Fibroblast of pulmonary artery (primary cell): ENCODE measurements at places on chromosomes 4 and X.

DNA sequence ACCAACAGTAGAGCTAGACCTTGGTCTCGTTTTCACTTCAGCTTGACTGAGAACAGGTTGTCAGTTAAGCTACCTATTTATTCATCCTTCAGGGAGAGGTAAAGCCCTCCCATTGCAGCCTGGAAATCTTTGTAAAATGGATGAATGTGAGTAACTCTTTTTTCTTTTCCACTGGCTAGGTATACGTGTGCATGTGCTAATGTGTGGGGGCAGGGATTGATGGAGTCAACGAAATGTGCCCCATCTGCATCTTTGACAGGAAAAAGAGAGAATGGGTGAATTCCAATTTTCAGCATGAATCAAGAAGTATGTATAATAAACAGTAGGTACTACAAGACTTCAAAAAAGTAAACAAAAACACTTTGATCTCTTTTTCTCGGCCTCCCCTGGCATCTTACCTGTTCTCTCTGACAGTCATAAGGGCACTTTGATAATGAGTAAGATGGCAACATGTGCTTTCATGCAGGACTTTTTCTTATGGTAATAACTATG, at the start of gene IL21:
Gene IL21 (minus strand): TSS at position 51 of the 492 bp plus-strand sequence. CDS start 55 bp downstream, outside the sequence.
- no peak for DNase-seq

DNA sequence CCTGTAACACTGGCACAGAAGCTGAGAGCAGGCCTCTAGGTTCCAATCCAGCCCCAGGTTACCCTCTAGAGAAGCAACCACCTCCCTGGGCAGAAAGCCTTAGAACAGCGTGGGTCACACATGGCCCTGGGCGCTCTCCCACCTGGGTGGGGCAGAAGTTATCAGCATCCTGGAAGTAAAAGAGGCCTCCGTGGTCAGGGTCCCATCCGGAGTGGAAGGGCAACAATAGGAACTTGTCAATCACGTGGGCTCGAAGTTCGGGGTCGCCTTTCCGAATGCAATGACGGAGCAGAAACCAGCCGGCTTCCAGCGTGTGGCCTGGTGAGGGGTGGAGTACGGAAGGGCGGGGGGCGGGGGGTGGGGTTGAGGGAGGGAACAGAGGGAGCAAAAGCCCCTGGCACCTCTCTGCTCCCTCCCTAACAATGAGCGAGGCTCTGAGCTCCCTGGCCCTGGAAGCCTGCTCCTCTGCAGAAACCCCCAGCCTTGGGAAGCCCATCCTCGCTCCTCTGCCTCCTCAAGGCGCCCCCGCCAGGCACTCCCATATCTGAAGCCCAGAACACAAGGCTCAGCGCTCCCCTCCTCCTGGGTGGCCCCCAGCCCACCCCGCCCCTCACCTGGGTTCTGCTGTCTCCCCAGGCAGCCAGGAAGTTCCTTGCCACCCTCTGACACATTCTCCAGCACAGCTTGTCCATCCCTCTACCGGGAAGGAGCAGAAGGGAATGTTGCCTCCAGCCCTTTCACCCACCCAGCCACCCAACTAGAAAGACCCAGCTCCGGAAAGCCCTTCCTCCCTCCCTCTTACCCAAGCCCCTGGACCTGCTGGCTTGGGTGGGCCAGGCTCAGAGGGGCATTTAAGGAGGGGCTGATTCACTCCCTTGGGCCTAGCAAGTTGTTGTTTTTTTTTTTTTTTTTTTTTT, 2.8 kb downstream of the RENBP start:
- no peak for DNase-seq

- DNase-seq: no peak
Observed at GRCh38 chr4:129167640-129168260, 71.8 kb downstream of the C4orf33 start.

DNA sequence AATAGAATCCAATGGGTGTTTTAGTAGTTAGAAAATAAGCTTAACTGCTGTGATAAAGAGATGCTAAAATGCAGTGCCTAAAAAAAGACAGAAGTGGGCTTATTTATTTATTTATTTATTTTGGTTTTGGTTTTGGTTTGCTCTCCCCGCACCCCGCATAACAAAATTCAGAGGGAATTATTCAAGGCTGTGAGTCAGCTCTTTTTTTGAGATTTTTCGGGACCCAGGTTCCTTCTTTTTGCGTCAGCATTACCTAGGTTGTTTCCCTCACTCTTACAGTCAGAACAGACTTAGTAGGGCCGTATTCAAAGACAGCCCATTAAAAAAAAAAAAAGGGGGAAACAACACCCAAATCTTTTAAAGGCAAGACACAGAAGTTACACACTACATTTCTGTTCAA, 1495.5 kb upstream of the ADGRL3 start:
- no peak for DNase-seq
